ENCODE measurements at places on chromosomes 2 and 18.

DNA sequence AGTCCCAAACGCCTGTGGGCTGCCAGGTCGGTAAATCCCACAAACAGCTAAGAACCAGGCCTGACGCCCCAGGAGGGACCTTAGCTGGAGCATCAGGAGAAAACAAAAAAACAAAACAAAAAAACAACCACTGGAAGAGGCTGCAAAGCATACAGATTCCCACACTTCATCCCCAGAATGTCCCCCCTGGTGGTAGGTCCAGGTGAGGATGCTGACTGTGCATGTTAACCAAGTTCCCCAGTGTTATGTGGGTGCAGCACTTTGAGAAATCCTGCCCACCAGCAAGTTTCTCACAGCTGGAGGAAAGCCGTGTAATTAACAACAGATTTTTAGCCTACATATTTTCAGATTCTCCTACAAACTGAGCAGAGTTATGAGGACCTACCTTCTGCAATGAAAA, 15.1 kb downstream of the ST3GAL5 start:
- DNase-seq, result no peak

DNA sequence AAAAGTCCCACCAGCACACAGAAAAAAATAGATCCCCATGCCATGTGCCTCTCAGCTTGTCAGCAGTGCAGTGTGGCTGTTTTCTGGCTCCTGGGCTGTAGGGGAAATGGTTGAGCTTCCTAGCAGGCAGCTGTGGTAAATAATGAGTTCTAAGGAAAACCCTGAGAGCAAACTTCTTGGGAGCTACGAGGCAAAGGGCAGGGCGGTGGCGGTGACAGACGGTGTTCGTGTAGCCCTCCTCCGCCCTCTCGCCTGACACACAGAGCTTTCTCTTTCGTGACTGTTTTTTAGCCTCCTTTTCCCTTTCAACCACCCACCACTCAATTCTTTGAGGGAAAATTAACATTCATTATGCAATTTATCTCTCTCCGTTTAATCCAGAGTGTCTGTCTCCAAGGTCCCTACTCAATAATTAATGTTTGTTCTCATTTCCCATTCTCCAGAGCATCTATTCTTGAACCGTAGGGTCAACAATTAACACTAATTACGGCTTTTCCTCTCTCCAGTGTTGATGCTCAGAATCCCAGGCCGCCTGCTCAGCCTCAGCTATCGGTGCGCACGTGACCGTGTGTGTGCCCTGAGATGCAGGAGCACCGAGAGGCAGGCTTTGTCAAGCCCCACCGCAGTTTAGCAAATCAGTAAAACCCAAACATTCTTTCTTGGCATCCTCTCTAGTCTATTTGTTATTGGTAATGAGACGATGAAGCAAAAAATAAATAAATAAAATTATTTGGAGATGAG, 50.1 kb downstream of the KIAA2012 start:
- no peak for DNase-seq

- DNase-seq, result no peak
These were observed 42.0 kb downstream of the GORASP2 start for GRCh38 chr2:170971071-170971470.

- no peak for DNase-seq
These were observed 39.8 kb downstream of the TBC1D8 start for GRCh38 chr2:101111262-101111838.

GRCh38 chr2:21500401-21500945, 376.7 kb downstream of the TDRD15 start:
- DNase-seq, result no peak

Data from activated CD4-positive, alpha-beta T cell treated with anti-CD3 and anti-CD28 coated beads for 24 hours (primary cell).